ENCODE measurements at places on chromosomes 6 and 20.

DNA sequence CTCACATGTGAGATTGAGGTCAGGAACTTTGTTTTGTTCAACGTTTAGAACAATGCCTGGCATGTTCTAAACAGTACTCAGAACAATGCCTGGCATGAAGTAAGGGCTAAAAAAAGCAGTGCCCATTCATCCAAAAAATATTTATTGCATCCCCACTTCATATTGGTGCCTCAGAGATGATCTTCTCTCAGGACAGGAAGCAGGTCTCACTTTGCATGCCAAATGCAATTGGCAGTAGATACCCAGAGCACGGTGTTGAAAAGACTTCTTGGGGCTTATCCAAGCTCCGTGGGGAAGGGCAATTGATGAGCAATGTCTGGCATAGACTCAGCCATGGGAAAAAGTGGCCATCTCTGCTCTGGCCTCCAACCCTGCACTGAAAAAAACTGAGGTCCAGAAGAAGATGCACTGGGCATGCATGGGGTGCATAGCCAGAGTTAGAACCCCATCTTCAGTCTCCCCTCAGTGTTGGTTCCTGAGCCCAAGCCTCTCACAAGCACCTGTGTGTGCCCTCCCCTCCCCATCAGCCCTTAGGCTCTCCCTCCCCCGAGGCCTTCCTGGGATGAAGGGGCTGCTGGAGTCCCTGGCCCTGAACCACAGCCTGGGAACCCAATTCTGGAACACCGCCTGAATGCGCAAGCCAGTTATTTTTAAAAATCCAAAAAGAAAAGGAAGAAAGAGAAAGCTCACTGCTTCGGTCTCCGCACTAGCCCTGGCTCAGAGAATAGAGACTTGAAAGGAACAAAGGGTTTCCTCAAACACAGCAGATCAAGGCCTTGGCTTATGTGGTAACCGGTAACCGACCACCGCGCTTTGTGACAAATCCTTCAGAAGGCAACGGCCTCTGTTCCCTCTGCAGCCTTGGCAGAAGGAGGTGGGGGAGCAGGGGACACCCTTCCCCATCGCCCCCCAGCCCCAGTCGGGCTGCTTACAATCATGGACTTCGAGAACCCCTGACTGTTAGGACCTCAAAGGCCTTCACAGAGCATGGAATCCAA lies 78.5 kb upstream of the SIRPA start:
- DNase-seq, result peak; percentile 92

DNA sequence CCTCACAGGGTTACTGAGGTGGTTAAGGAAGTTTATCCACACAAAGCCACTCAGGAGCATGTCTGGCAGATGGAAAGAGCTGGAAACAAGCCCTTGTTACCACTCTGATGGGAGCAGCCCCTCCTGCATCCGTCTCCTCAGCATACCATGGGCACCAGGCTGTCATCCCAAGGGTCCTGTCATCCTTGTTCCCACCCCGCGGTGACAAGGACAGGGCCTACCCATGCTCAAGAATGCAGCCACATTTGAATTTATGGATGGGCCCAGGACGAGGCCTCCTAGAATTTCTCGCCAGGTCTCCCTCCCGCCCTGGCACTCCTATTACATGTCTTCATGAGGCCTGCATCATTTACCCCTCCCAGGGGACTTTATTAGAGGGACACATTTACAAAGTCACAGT lies 60.0 kb downstream of the NPEPL1 start:
- no peak for DNase-seq

- DNase-seq, result no peak
Measured at GRCh38 chr20:14453259-14453658, 115.8 kb upstream of the FLRT3 start.

GRCh38 chr6:20954315-20954714 lies 420.1 kb downstream of the CDKAL1 start:
- DNase-seq, result no peak

- DNase-seq, result peak; percentile 88
Measured at GRCh38 chr6:43093436-43094289, 17.5 kb downstream of the PTK7 start.

- DNase-seq, result peak; percentile 42
Measured at GRCh38 chr6:47414423-47415167, 63.0 kb upstream of the CD2AP start.

GRCh38 chr6:37988696-37989095 lies 169.2 kb downstream of the ZFAND3 start:
- DNase-seq, result peak; percentile 65

DNA sequence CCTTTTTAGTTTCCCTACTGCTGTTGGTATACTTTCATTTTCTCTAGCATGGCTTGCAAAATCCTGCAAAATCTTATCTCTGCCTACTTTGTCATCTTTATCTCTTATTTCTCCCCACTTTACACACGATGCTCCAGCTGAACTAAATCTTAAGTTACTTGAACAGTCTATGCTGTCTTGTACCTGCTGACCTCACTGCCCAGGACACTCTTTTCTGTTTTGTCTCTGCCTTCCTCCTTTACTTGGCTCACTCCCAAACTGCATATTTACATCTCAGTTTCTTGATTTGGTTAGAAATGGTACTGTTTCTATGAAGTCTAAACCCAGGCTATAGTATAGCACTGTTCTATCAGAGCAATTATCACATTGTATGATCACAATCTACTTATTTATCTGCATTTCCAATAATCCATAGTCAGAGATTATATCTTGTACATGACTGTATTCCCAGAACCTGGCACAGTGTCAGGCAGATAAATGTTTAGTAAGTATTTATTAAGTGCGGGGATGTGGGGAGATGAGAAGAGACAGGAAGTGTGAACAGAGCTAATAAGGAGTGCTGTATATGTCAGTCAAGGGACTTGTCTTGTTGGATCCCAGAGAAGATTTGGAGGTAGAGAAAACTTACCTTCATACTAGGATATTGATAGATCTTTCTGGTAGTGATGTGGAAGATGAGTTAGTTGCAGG lies 57.6 kb downstream of the ADGRG6 start:
- DNase-seq, result no peak

DNA sequence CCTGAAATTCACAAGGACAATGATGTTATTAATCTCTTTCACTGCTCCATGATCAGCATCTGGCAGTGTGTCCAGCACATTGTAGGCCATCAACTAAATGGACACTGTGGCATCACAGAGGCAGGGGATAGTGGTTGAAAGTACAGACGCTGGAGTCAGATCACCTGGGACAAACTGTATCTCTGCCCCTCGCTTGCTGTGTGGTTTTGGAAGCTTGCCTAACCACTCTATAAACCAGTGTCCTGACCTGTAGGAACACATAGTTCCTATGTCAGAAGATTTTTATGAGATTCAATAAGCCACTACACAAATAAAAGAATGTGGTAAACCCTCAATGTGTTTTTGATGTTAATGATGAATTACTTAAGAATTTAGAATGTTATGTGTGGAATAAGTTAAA lies 219.3 kb upstream of the RNF217 start:
- DNase-seq, result peak; percentile 1

- no peak for DNase-seq
Measured at GRCh38 chr20:62763404-62763803, 32.9 kb upstream of the MRGBP start.

- DNase-seq, result no peak
Measured at GRCh38 chr6:36227379-36228228, 31.1 kb downstream of the BRPF3 start.

GRCh38 chr6:5121479-5121878 lies 36.3 kb downstream of the PPP1R3G start:
- no peak for DNase-seq

- peak; percentile 62 for DNase-seq
Measured at GRCh38 chr6:165884813-165885765, 222.0 kb upstream of the PDE10A start.

DNA sequence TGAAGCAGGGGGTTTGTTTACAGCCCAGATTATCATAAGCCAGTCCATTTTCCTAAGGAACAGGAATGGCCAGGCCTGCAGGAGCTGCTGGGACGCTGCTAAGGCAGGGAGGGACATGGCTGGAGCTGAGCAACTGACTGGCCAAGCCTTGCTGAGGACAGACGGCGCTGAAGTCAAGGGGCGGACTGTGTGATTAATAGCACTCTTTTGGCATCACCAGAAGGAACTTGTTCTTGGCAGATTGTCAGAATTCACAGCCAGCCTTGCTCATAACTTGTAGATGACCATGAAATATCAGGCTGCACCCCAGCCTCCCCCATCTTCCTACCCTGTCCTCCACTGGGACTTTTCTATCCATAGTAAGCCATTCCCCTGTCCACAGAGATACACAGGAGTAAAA lies 218.8 kb upstream of the RNF24 start:
- peak; percentile 69 for DNase-seq

DNA sequence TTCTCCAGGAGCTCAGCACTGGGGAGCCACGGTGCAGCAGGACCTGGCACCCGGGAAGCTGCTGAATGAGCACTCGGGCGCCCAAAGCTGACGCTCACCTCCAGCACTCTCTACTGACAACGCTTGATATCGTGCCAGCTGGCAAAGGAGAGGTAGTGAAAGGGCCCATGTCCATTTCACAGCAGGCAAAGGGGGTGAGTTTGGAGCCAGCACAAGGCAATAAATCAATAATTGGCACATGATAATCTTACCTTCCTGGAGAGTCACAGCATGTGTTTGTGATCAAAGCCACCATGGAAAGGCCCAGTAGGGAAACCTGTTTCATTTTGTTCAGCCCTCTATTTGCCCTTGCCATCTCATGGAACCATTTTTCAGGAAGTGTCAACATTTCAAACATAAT lies 23.3 kb upstream of the SMIM26 start:
- no peak for DNase-seq

GRCh38 chr6:79302341-79302740 lies 67.9 kb upstream of the HMGN3 start:
- no peak for DNase-seq

DNA sequence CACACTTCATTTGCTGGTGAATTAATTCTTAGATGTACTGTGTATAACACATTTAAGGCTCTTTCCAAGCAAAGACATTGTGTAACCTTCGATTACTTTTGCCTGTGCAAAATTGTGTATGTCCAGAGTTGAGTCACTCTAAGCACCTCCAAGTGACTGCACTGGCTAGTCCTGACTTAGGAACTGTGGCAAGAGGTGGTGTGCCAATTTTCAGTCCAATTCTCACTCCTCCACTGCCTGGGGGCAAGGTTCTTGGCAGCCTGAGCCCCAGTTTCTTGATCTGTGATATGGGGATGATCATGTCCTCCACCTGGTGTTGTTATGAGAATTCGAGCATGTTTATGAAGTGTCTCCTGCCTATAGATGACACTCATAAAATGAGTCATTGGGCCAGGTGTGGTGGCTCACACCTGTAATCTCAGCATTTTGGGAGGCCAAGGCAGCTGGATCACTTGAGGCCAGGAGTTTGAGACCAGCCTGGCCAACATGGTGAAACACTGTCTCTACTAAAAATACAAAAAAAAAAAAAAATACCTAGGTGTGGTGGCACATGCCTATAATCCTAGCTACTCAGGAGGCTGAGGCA lies 105.3 kb upstream of the CDYL start:
- no peak for DNase-seq

DNA sequence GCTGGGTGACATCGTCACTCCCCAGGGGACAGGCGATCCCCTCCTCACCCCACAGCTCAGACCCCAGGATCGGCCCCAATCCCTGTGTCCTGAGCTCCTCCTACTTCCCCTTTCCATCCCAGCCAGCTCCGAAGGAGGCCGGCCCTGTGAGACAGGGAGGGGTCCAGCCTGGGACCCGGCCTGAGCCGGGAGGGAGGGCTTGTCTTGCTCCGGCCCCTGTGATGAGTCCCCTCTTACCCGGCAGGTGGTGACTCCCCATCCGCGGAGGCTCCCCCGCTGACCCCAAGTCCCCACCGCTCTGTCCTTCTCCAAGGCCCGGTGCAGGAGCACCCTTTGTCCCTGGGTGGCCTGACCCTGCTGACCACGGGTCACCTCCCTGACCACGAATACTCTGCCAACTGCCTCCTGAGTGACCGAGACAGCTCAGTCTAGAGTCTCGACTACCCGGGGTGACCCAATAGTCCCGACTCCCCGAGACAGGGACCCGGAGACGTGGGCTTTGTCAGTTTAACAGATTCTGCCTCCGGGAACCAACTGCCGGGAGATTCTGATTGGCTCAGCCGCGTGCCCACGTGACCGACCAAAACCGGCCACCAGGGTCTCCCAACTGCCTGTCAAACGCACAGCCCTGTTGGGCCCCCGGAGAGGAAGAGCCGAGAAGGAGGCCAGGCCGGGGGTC lies 187.4 kb upstream of the PROKR2 start:
- DNase-seq, result peak; percentile 72

All from EL (cell line).